ENCODE measurements at places on chromosomes 11 and 22. TPM values are rescaled to one million over a fixed set of nuclear protein-coding genes. Genes with fewer than 3 reads are reported as not detected.

The CCDC157 gene
- 2.3 TPM for total RNA-seq

The MMP7 gene
- total RNA-seq, result 22.8 TPM

The BCO2 gene
- total RNA-seq, result 1.9 TPM

The BTG4 gene
- not detected for total RNA-seq

The THOC5 gene
- total RNA-seq, result 31.7 TPM

The LARGE1 gene
- total RNA-seq, result 2.4 TPM

The GRIK4 gene
- not detected for total RNA-seq

The C22orf15 gene
- not detected for total RNA-seq

The LRRC55 gene
- not detected for total RNA-seq

The TENM4 gene
- 0.14 TPM for total RNA-seq

The TEF gene
- 0.78 TPM for total RNA-seq

The PLEKHA7 gene
- total RNA-seq, result 37.2 TPM

The PI4KA gene
- total RNA-seq, result 20.0 TPM

Measured in A549 treated with ZK216348 at 1 μM for 4 hours (cell line).